ENCODE measurements at places on chromosomes 12 and 14.

- DNase-seq: no peak
Measured at GRCh38 chr14:29672831-29673230, 254.8 kb downstream of the PRKD1 start.

GRCh38 chr14:54763761-54764160 is 138.9 kb downstream of the GCH1 start:
- no peak for DNase-seq

- no peak for DNase-seq
Measured at GRCh38 chr12:53733807-53734200, 6.6 kb upstream of the CALCOCO1 start.

- DNase-seq: no peak
Measured at GRCh38 chr12:95593266-95593871, 42.1 kb upstream of the USP44 start.

- DNase-seq: no peak
Measured at GRCh38 chr12:30500532-30500931, 195.1 kb downstream of the IPO8 start.

GRCh38 chr14:31897581-31898186 is 179.4 kb upstream of the ARHGAP5 start:
- DNase-seq: no peak

GRCh38 chr12:106740818-106741217 is 33.7 kb upstream of the RIC8B start:
- no peak for DNase-seq

GRCh38 chr14:63642656-63643382 is 1.1 kb upstream of the WDR89 start:
- DNase-seq: no peak

- DNase-seq: no peak
Measured at GRCh38 chr14:54168489-54168888, 211.9 kb upstream of the BMP4 start.

DNA sequence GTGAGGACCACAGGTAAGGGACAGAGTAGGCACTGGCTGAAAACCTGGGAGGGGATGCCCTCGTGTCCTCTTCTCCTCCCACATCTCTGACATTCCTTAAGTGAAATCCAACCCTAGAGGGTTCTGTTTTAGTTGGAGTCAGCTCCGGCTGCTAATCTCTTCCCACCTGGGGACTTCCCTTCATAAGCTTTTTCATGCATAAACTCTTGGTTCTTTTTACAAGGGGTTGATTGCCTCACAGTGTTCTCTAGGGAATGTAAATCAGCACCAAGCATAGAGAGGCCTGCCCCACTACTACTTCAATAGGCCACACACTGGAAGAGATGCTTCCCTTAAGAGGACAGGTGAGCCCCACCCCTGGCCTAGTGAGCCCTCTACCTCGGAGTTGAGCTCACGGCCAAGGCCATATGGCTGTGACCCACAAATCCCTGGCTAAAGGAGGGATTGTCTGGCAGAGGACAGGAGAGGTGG is 3.2 kb upstream of the SYNDIG1L start:
- peak; percentile 88 for DNase-seq

DNA sequence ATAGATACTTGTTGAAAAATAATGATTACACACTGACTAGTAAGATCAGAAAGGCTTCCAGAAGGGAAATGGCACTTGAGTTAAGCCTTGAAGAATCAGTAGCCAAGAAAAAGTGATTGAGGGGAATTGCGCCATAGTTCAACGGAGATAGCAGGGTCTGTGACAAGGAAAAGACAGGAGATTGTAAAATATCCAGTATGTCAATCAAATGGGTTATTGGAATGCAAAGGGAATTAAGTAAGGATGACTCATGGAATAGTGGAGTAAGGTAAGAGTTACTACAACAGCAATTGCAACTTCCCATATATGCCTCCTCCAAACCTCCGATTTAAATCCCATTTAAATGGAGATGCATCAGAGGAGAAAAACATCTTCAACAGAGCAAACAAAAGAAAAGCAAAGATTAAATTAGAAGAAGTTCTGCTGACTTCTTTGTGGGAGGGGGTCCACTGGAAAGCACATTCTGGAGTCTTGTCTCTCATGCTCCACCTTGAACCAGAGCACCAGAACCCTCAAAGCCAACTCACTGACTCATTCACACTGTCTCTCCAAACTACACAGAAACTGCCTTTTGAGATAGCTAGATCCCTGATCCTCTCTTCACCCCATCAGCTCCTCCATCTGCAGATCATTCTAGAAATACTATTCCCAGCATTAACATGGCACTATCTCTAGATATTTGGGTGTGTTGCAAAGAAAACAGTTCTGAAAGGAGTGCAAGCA is 138.2 kb downstream of the NUAK1 start:
- no peak for DNase-seq

DNA sequence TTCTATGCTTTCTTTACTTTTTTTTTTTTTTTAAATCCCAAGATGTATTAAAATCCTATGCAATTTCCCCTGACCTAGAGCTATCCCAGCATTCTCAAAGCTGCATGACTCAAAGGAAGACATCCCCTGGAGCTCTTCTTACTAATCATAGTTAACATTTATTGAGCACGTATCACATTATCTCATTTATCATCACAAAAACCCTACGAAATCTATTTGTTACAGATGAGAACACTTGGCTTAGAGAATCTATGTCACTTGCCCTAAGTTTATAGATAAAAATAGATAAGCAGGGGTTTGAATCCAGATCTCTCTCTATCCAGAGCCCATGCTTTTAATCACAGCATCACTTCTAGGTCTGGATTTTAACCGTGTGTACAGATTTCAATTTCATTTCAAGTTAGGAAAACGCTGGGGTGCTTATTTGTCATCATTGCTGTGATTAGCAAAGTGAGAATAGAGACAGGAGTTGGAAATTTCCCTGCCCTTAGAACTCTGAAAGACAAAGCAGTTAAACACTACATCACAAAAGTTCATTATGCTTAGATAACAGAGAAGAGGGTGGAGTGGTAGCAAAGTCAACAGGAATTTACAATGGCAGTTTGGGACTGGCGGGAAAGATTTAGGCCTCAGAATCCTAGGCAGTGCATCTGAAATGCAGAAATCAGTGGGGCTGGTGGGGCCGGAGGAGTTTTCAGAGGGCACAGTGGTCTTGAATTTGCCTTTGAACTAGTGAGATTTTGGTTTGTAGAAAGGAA is 177.7 kb upstream of the FRMD6 start:
- DNase-seq: no peak

DNA sequence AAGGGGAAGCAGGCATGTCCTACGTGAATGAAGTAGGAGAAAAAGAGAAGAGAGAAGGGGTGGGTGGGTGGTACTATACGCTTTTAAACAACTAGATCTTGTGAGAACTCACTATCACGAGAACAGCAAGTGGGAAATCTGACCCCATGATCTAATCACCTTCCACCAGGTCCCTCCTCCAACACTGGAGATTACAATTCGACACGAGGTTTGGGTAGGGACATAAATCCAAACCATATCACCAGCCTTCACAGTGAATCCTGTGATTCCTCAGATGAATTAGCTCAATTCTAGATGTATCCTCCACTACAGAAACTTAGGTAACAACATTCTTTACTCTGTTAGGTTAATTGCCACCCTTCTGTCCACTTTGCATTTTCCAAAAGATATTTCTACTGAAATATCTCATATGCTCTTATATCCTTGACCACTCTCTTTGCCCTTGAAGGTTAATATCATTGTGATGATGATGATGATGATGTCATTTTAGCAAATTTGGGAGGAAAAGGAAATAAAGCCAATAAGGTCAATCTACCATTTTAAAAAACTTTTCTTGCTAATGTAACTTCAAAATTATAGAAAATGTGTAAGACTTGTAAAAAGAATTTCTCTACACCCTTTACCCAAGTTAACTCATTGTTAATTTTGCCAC is 23.2 kb upstream of the CCNT1 start:
- DNase-seq: no peak

DNA sequence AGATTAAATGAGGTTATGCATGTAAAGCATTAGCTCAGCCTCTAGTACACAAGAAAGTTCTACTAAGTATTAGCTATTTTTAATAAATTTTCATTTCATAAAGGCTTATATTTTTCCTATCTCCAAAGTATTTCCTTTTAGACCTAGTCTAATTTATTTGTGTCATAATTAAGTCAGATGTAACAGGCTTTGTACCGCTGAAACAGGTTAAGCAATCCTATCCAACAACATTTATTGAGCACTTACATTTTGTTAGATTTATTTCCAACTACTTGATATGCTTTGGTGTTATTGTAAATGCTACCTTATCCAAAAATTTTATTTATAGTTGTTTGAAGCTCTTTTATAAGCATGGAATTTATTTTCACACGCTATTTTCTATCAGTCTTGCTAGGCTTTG is 1.8 kb upstream of the PARP2 start:
- no peak for DNase-seq

GRCh38 chr14:101284711-101285110 is 276.6 kb upstream of the DIO3 start:
- DNase-seq: no peak

DNA sequence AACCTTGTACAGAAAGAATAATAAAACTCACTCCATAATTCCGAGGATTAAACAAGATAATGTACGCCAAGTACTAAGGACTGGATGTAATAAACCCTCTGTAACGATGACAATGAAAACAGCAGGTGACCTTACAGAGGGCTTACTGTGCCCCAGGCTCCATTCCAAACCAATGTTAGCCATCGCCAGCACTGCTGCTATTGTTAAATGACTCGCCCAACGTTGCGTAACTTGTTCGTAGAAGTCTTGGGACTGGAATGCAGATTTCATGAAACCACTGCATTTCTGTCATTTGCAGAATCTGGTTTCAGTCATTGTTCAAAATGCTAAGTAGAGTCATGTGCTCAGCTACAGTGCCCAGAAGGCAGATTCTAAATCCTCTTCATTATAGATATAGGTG is 728 bp upstream of the STON2 start:
- peak; percentile 86 for DNase-seq
